Pons (tissue), 1 donor: ENCODE measurements at places on chromosomes 12 and 14.

DNA sequence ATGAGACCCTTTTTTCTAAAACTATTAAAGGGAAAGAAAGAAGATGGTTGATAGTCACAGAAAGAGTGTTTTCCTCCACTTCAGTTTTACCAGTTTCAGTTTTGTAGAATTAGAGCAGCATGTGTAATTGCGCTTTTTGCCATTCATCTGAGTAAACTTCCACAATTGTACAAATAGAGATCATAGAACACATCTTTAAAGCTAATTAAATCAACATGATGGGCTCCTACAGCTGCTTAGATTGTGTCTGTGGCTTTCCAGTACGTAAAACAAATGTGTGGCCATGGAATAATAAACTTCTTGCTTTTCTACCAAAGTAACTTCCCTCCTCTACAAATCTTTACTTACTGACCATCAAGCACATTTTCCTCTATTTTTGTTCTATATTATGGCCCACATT is 84.2 kb upstream of the LRIG3 start:
- no peak for DNase-seq

DNA sequence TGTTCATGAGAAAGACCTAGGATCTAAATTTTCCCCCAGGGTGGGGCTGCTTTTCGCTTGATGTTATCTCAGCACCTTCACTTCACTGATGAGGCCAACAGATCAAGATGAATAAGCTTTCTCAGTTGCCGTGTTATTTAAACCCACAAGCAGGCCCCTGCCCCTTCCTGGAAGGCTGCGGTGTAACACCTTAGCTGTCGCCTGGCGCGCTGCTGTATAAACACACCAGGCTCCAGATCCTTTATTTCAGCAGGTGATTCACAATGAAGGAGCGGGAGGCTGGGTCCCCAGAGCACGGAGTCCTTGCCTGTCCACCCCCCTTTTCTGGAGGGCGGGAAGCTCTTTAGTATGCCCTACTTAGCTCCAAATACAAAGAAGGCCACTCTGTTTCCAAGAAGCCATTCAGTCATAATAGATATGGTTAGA is 515.4 kb downstream of the FUT8 start:
- no peak for DNase-seq

- DNase-seq = no peak
Measured at GRCh38 chr14:91839749-91840148, 27.6 kb downstream of the TC2N start.

GRCh38 chr12:12466157-12466556 is 96.5 kb downstream of the DUSP16 start:
- no peak for DNase-seq

GRCh38 chr12:57347284-57347683 is 83.6 kb downstream of the R3HDM2 start:
- no peak for DNase-seq

DNA sequence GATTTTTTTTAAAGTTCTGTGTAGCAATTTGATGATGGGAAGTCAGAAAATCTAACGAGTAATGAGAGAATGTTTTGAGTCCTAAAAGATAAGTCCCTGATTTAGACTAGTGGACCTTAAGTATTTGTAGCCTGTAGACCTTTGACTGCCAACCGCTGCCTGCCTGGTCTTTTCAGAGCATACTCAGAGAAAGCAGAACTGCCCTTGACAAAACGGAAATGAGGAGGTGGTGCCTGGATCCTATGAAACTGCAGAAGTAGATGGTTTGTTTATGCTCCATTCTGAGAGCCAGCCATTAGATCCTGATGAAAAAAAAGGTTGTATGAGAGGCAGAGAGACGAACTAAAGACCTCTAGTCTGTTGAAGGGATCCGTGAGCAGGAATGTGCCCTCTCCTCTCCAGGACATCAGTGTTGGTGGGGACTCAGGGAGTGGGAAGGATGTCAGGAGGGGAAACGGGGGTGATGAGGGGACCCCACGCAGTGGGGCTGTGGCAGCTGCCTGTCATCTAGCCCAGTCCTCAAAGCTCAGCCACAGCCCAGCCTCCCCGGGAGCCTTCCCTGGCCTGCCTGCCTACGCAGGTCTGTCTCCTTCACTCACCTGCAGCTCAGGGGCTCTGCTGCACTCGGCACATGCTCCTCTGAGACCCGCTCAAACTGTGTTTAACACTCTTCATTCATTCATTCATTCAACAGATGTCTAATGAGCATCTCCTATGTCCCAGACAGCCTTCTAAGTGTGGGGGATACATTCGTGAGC is 447.5 kb downstream of the AACS start:
- no peak for DNase-seq

DNA sequence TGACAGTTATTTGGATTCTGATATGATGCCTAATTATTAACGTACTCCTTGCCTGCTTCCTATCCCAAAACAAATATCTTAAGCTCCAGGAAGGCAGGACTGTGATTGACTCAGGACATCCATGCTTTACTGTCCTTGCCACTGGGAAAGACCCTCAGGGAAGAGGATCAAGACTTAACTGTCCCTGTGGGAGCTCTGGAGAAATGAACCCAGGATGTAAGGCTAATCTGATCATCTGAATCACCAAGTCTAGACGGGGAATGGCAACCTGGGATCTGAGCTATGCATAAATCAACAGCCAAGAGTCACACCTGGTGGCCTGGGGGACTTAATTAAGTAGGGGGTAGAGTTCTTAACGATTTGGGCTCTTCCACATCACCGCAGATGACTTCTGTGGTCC is 153.2 kb upstream of the BCL2L14 start:
- no peak for DNase-seq

DNA sequence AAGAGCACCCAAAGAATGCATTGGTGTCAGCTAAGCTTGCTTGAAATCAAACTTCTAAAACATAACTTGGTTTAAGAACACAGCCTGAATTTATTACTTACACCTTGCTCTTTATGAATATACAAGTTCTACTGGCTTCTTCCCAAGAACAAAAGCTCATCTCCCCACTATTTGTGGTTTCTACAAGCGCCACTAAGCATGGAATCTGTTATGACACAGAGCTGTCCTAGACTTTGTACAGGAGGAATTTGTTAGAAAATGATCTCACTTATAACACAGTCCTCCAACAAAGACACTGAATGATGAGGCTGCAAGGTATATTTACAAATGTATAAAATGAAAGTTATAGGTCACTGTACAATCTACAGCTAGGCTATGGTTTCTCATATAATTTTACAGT is 452.1 kb downstream of the BCAT1 start:
- DNase-seq = no peak

DNA sequence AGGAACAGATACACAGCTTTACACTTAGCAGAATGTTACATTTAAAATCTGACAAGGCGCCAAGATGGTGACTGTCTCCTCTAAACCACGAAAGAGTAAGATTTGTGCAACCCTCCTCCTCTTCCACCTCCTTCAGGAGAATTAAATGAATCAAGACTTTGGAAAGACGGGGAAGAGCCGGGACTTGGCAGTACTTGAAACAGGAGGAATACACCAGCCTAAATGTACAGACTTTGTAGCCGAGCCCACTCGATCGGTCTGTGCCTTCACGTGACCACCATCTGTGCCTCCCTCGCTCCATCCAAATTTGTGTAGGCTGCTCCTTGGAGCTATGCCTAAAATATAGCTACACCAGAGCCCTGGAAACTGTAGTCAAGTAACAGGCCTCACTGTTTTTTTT is 38.3 kb downstream of the SSPN start:
- no peak for DNase-seq

DNA sequence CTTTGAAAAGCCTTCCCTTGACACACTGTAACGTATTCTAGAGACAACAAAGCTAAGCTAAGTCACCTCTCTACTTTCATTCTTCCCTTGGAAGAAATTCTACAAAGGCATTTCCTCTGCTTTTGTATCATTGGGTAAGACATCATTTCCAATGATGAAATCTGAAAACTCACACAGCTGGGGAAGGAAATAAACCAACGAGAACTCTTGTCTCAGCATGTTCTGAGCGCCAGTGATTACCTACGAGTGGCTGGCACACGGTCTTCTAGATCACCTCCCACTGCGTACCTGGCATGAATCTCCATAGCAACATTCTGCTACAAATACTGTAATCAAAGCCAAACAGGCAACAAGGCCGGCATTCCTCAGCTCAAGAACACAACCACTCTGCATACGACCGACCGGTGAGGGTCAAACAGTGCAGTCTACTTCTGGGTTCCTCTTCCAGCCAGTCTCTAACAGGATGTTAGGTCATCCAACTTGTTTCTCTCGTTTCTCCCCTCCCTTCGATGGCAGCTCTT is 7.6 kb downstream of the VPS37B start:
- DNase-seq = peak; percentile 34

GRCh38 chr12:18983854-18984253 is 145.7 kb upstream of the PLEKHA5 start:
- no peak for DNase-seq

- no peak for DNase-seq
Measured at GRCh38 chr12:26499979-26500640, 304.7 kb downstream of the SSPN start.

- DNase-seq = no peak
Measured at GRCh38 chr14:102924632-102925588, 2.4 kb downstream of the AMN start.

- DNase-seq = no peak
Measured at GRCh38 chr14:92846162-92846897, 52.2 kb downstream of the GOLGA5 start.

DNA sequence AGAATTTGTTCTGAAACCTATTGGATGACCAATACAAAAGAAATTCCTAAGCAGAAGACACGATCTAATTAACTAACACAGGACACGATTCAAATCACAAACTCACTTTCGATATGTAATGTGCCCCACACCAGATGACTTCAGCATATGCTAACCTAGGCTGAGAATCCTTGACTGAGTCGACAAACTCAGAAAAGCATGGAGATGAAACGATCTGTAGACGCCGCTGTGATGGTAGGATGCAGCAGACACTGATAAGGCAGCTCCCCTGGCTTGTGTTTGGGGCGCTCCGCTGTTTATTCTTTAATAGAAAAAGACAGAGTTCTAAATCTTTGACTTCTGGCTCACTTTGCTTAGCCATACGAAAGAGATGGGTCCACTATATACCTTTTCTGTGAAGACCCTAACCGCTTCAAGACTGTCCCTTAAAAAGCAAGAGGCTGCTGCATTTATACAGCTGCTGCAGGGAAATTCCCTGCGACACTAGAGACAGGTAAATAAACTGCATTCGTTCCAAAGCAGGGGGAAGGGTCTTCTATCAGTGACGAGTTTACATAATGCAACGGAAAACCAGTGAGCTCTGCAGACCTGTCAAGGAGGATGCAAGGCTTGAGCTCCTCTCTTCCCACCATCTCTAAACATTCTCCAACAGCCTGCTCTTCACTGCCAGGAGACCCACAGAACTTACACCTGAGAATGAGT is 929 bp downstream of the CHD8 start:
- no peak for DNase-seq

- no peak for DNase-seq
Measured at GRCh38 chr14:97873291-97873690, 1076.1 kb downstream of the VRK1 start.

DNA sequence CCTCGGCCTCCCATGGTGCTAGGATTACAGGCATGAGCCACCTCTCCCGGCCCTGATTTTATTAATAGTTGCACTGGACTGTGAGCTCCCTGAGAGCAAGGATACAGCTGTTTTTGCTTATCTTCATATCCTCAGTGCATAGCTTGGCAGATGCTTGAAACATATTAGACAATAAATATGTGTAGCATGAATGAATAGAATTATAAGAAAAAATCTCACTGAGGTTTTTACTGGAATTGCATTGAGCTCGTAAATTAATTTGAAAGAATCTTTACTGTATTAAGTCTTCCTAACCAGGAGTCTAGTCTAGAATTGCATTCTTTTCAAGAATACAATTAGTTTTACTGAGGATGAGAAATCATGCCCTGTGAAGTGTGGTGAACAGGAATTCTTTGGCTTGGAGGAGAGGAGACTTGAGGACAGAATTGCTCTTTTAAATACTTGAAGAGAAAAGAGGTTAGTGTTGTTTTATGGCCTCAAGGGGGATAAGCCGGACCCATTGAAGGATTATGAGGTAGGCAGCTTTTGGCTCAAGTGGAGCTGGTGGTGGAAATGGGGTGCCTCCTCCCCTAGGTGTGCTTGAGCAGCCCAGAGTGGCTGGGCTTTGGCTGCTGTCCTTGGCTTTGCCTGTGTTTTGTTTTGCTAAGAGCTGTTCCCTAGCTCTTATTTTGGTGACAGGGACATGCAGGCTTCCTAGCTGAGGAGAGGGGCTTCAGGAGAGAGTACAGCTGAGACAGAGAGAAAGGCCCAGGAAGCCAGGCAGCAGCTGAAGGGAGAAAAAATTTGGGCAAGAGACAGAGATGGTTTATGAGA is 34.0 kb downstream of the PLEKHD1 start:
- no peak for DNase-seq

GRCh38 chr12:91563011-91563765 is 380.6 kb upstream of the DCN start:
- no peak for DNase-seq
